ENCODE measurements at places on chromosomes 4 and X.
A peak's percentile ranks its signal among the peaks of the same experiment; 100 is the strongest.

DNA sequence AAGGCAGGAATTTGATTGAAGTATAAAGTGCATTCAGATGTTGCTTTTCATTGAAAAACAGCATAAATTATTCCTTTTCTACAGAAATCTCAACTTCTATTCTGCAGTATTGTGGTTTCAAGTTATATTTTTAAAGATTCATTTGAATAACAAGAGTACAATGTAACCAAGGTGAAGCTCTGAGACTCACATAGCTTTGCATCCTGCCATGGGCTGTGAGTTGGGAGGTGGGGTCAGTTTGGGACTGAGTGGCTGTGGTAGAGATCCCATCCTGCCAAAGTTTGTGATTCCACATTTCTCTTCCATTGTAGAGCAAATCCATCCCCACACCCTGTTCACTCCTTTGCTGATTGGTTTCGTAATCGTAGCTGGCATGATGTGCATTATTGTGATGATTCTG, 69.2 kb downstream of the KIT start:
- no peak for DNase-seq

DNA sequence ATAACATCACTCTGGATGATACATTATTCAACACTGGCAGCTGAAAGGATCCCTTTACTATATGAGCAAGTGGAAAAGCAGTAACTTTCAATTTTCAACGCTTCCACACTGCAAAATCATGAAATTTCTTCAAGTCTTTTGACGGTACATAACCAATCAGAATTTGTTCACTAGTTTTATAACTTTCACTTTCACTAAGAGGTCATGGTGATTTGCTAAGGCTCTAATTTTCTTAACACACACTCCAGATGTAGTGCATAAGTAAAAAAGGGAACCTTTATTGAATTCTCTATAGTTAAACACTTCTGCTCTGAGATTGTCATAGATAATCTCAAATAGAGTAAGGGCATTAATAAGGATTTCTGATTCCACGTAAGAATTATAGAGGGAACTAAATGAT, 4.1 kb downstream of the ARMCX2 start:
- no peak for DNase-seq

- no peak for DNase-seq
Measured at GRCh38 chr4:154030746-154031145, 241.9 kb upstream of the SFRP2 start.

DNA sequence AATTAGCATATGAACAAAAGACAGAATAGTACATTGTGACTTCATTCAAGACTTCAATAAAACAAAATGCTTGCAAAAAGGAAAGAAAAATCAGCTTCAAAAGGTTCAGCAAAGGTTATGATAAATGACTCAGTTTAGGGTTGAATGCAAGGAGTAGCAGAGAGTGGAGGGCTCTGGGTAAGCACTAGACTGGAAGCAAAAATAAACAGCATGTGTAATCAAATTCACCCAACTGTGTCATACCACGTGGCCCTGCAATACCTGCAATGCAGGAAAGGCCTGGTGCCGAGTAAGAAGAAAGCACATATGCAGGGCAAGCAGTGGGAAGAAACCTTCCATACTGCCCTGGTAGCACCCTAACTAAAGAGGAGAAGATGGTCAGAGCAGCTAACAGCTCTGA, 88.7 kb downstream of the ATP11C start:
- DNase-seq, result no peak

DNA sequence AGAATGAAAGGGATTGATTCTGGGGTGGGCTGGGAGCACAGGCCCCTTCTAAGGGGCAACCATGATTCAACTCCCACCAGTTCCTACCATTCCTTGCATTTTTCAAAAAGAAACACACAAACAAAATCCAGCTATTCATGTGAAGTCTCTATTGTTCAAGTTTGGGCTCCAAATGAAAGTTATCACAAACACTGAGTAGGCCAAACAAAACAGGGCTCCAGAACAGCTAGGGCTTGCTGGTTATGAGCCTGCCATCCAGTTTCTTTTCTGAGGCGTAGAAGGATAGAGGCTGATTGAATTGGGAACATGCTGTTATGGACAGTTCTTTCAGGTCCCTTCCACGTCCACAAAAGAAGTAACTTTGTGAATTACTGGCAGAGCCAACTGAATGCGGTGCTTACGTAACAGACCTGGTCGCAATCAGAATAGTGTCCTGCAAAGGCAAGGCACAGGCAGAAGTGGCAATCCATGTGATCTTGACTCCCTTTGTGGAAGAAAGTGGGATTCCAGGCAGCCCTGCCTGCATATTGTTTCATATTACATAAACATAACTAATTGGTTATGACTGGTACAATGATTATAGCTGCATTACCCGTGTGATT, 244.5 kb downstream of the SCFD2 start:
- DNase-seq, result no peak

- DNase-seq, result no peak
Measured at GRCh38 chr4:12852338-12853307, 631.5 kb downstream of the RAB28 start.

GRCh38 chr4:15078682-15079642, 76.7 kb downstream of the CPEB2 start:
- DNase-seq, result no peak

GRCh38 chr4:68369142-68369805, 19.4 kb upstream of the YTHDC1 start:
- no peak for DNase-seq

GRCh38 chr4:28317221-28317620, 1456.6 kb downstream of the STIM2 start:
- DNase-seq, result no peak

DNA sequence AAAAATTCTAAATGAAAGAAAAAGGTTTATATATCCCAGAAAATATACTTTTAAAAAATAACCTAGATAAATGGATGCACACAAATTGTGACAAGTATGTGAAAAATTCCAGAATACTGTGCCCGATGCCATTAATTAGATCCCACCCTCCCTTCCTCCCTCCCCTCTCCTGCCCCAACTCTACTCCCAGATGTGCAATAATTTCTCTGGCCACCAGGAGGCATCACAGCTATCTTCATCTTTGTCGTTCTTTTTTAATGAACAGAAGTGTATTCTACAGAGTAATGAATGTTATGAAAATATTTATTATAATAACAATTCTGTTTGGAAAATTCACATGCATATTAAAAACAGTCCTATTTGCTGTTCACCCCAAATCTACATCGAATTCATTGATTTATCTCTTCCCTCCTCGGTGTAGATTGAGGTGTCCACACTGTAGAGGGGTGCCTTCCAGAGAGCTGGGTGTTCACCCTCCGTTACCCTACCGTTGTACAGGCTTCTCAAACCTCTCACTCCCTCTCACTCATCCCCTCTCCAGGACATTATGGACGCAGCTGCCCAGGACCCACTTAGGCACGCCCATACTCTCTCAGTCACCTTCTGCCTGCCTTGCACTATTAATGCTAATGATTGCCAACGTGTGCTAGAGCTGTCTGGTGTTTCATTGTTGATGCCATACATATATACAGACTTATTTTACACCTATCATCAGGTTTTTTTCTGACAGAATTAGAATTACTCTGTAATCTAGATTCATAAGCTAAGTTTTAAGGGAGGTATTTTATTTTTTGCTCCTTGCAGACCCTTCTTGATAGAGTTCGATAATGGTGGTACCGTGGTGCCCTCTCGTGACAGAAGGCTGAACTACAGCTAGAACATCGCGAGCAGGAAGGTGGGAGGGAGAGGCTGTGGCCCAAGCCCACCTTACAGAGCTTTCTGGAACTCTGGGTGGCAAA, 14.1 kb downstream of the RAB40AL start:
- peak; percentile 23 for DNase-seq

GRCh38 chr4:163063891-163064290, 102.8 kb downstream of the NAF1 start:
- no peak for DNase-seq

GRCh38 chr4:7457201-7458065, 22.7 kb upstream of the PSAPL1 start:
- DNase-seq, result no peak

- DNase-seq, result no peak
Measured at GRCh38 chr4:186761393-186761792, 37.7 kb upstream of the FAT1 start.

DNA sequence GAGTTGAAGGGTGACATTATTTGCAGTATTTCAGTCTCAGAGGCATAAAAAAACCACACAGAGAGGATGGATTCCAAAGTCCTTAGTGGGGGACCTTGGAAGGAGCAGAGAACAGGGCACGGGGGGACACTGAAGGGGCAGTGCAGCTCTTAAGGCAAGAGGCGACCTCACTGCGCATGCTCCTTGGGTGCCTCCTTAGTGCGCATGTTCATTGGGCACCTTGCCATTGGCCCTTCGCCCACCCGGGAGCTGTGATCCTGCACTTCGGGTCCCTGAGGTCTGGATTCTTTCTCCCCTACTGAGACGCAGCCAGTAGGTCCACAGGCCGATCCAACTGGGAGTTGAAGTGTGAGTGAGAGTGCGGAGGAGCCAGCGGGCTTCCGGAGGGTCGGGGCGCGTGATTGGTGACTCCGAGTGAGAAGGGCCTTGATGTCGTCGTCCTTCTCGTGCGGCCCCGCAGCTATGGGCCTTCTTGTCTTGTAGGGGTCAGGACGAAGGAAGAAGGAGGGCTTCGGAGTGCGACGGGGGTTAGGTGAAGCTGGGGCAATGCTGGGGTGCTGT, at the start of gene XAGE5:
Gene XAGE5 (plus strand): TSS at position 223 of the 561 bp plus-strand sequence. CDS start 1,280 bp downstream, outside the sequence.
- DNase-seq, result no peak

DNA sequence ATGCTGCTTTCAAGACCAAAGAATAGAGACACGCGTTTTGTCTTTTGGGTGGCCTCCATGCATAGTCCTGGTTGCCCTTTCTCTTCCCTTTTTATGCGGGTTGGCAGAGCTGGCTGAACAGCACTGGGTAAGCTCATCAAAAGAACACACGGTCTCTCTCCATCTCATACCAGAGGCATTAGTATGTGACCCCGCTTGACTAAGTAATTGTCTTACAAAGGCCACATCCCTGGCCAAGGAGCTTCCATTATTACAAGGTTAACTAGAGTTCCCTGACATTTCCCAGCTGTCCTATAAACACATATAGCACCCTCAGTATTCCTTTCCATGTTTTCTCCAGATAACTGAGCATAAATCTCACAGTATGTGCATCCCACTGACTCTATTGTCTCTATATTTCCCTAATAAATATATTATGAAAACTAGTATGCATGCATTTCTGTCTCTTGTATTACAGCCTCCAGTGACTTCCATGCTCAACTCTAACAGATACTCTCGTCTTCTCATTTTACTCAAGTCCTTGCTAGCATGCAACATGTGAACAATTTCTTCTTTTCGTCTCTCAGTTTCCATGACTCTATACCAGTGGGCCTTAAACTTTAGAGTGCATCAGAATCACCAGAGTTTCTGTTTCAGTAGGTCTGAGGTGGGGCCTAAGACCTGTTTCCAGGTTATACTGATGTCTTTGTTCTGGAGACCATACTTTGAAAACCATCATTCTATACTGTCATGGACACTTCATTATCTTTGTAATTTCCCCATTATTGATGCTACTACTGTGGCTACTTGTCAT, 247.7 kb upstream of the ARSJ start:
- DNase-seq, result no peak

- peak; percentile 84 for DNase-seq
Measured at GRCh38 chr4:184825896-184826690, at the start of gene ACSL1. ACSL1 (minus strand) TSS chr4:184825968; CDS start chr4:184803514, 22,454 bp downstream.

GRCh38 chrX:95678679-95679078, 1006.0 kb upstream of the DIAPH2 start:
- DNase-seq, result no peak

DNA sequence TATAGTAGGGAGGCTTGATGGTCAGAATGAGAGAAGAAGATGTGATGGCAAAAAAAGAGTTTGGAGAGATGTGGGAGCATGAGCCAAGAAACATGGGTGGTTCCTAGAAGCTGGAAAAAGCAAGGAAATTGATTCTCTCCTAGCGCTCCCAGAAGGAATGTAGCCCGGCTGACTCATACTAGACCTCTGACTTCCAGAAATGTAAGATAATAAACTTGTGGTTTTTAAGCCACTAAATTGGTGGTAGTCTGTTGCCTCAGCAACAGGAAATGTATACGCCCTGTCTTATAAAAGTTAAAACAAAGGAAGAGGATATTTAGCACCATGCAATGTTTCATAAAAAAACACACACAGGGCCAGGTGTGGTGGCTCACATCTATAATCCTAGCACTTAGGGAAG, 182.7 kb upstream of the PCDH7 start:
- DNase-seq, result no peak

GRCh38 chr4:159206427-159206871, 103.6 kb downstream of the RAPGEF2 start:
- DNase-seq, result no peak

GRCh38 chr4:8294036-8294435, 24.5 kb downstream of the HTRA3 start:
- no peak for DNase-seq

- peak; percentile 23 for DNase-seq
Measured at GRCh38 chr4:47926667-47927258, 12.4 kb upstream of the NFXL1 start.

GRCh38 chrX:23434356-23434884, 99.8 kb downstream of the PTCHD1 start:
- DNase-seq, result no peak

- no peak for DNase-seq
Measured at GRCh38 chrX:30228526-30228925, 1.9 kb upstream of the MAGEB3 start.

DNA sequence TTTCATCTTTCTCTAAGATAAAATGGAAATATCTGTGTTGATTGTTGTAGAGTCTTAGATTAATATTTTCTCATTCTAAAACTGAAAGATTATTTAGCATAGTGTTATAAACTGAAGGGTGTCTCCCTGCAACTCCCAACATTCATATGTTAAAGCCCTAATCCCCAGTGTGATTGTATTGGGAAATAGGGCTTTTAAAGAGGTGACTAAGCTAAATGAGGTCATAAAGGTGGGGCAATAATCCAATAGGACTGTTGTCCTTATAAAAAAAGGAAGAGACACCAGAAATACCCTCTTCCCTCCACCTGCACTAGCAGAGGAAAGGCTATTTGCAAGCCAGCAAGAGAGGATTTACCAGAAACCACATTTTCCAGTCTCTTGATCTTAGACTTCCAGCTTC, 1626.4 kb downstream of the C4orf33 start:
- DNase-seq, result no peak

GRCh38 chrX:40818236-40818635, 82.9 kb upstream of the MED14 start:
- DNase-seq, result no peak

DNA sequence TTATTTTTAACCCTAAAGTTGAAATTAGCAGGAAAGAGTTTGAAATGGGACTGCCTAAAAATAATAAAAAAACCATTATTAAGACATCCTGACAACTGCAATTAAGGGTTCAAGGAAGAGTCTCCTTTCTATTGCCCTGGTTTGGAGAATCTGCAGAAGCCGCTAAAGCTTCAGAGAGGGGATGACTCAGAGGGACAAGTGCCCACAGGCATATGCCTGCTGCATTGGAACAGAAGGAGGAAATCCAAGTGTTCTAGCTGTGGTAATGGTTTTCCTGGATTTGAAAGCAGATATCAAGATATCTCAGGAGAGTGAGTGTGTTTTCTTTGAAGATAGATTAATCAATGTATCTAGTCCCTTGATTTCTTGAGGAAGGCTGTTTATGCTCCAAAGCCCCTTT, 235.1 kb upstream of the TAPT1 start:
- no peak for DNase-seq

- DNase-seq, result no peak
Measured at GRCh38 chr4:114062499-114062898, 83.1 kb upstream of the ARSJ start.

GRCh38 chr4:152713951-152714705, 34.3 kb upstream of the TMEM154 start:
- no peak for DNase-seq
